Natural killer cell treated with Interleukin-12 subunit alpha and Interleukin-12 subunit beta and Interleukin-15 and Interleukin-18, amount 100 ng/mL, for 72 hours (primary cell): ENCODE measurements at places on chromosomes 4 and X. TPM values are rescaled to one million over a fixed set of nuclear protein-coding genes. Genes with fewer than 3 reads are reported as not detected.

Gene PNMA6F
- not detected for total RNA-seq

Gene XAGE1A
- total RNA-seq: not detected

Gene TIGD4
- total RNA-seq: 0.36 TPM

Gene RHOXF1
- total RNA-seq: not detected

Gene ANKRD37
- 13.9 TPM for total RNA-seq

Gene PF4V1
- not detected for total RNA-seq

Gene SYP
- total RNA-seq: 0.84 TPM

Gene GPR50
- total RNA-seq: not detected

Gene MID1IP1
- 34.7 TPM for total RNA-seq

Gene NXT2
- total RNA-seq: 11.1 TPM

Gene VEGFC
- total RNA-seq: not detected

Gene PAGE1
- total RNA-seq: not detected

Gene ADGRG4
- not detected for total RNA-seq

DNA sequence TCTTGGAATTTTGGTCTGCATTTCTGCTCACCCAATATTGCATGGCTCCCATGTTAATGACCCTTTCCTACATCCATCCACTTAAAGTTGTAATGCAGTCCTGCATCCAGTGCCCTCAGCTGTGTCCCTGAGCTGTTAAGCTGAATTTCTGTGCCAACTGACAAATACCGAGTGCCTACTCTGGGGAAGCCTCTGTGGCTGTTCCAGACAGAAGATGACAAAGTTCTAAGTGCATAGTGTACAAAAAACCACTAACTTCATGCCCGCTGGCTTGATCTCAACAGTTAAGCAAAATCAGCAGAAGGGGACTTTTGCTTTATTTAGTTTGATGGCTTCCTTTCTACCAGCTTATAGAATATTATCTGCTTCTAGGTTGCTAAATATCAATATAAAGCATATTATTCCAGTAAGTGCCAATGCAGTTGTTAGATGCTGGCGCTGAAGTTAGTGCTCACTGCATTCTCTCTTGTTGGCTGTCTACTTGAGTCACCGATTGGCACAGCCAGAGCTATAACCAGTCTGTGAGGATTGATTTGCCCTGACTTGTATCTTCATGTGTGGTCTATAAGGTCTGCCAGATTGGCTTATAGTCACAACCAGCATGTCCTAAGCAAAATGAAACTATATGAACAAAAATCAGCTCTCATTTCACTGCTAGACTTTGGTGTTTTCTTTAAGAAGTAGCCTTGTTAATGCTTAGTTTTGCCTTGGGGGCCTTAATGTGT is 98.9 kb downstream of the KLHL8 start:
- no peak for DNase-seq

DNA sequence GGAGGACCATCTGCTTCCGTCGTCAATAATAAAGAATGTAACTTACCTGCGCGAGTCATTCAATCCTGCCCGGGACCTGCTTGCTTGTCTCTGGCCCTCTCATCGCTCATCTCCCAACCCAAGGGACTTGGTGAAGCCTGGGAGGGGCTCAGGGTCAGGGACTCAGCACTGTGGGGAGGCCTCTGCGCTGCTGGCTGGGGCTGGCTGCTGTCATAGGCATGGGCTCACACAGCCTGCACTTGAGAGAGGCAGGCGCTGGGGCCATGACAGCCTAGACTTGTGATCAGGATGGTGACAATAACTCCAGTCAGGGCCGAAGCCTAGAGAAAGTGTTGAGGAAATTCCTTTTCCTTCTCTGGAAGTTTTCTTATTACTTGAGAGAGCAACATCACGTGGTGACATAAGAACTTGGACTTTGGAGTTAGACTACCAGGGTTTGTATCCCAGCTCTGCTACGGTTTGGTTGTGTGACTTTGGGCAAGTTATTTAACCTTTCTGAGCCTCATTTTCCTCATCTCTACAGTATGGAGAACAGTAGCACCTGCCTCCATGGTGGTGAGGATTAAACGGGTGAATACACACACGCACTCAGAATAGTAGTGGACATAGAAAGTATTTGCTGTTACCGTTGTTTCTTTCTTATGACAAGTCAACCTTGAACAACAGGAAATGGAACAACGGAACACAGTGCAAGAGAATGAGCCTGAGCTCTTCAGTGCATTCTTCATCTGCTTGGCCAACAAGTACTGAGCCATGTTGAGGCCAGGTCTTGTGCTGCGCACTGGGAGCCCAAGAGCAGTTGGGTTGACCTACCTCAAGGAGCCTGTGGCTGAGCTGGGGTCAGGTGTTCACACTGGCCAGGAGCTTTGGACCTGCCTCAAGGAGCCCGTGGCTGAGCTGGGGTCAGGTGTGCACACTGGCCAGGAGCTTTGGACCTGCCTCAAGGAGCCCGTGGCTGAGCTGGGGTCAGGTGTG is 60.5 kb downstream of the TBC1D14 start:
- DNase-seq: no peak

GRCh38 chr4:139242511-139243051 is 37.4 kb downstream of the MGARP start:
- DNase-seq: no peak

DNA sequence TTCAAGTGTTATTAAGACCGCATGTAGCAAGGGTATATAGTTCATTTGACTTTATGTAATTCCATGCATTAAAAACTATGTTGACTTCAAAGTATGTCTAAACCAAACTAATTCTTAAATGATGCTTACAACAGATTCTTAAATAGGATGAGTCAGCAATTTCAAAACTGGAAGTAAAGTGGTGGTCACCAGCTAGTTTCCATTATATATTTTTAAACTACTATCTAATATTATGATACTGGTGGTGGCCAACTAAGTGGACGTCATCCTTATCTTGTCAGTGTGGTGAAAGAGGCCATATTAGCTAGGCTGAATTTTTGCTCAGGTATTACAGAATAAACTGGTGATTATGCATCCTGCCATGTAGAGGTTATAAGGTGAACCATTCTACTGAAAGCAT is 1.2 kb downstream of the IL15 start:
- no peak for DNase-seq

- no peak for DNase-seq
Measured at GRCh38 chr4:48122756-48123155, 11.3 kb downstream of the TXK start.

DNA sequence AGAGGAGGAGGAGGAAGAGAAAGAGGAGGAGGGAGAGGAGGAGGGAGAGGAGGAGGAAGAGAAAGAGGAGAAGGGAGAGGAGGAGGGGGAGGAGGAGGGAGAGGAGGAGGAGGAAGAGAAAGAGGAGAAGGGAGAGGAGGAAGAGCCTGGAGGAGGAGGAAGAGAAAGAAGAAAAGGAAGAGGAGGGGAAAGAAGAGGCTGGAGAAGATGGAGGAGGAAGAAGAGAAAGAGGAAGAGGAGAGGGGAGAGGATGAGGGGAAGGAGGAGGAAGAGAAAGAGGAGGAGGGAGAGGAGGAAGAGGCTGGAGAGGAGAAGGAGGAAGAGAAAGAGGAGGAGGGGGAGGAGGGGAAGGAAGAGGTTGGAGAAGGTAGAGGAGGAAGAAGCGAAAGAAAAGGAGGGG is 46.0 kb upstream of the SHOX start:
- no peak for DNase-seq

- DNase-seq: no peak
Measured at GRCh38 chrX:139734996-139735395, 27.0 kb upstream of the MCF2 start.

- no peak for DNase-seq
Measured at GRCh38 chr4:20288846-20289512, 37.3 kb downstream of the SLIT2 start.

DNA sequence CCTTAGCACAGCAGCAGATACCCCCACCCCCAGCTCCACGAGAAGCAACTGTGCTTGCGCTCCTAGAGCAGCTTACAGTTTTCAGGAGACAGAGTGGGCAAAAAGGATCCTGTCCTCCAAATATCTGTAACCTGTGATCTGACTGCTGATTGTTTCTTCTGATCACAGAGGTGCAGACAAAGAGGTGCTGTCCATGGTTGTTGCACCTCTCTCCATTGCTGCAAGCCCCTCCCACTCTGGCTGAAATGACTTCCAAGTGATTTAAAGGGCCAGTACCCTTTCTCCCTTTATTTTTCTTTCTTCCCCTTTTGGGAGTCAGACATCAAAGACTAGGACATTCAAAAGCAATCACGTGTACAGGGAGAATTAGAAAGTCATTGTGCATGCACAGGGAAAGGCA is 205.3 kb upstream of the GEMIN8 start:
- no peak for DNase-seq

DNA sequence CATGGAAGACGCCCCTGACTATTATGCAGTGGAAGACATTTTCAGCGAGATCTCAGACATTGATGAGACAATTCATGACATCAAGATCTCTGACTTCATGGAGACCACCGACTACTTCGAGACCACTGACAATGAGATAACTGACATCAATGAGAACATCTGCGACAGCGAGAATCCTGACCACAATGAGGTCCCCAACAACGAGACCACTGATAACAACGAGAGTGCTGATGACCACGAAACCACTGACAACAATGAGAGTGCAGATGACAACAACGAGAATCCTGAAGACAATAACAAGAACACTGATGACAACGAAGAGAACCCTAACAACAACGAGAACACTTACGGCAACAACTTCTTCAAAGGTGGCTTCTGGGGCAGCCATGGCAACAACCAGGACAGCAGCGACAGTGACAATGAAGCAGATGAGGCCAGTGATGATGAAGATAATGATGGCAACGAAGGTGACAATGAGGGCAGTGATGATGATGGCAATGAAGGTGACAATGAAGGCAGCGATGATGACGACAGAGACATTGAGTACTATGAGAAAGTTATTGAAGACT is 3.6 kb downstream of the TSPYL2 start:
- DNase-seq: no peak

DNA sequence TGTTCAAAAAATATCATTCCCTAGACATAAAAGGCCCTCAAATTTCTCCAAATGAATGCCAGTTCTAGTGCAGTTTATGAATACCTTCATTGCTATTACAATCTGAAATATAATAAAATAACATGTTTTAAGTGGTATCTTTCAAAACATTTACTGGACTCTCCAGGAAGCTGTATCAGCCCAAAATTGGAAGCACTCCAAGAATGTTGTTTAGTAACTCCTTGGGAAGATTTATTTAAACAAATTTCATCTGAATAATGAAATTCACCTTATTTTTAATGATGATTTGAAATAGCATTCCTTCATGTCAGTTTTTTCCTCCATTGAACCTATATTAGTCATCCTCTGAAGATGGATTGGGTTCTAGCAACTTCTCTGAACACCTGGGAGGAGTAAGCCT is 217.2 kb upstream of the PCDH18 start:
- DNase-seq: no peak

DNA sequence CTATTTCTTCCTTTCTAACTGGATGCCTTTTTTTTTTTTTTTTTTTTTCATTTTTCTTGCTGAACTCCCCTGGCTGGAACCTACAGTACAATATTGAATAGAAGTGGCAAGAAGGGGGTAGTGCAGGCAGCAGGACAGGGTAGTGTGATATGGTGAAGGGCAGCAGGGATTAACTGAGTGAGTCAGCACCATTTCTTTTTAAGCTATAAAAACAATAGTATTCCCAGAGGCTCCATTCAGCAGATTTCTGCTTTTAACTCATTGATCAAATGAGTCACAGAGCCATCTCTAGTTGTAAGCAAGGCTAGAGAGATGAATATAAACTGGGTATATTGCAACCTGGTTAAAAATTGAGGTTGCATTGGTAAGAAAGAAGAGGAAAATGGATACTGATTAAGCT is 53.6 kb upstream of the SETD7 start:
- DNase-seq: no peak

- no peak for DNase-seq
Measured at GRCh38 chr4:40349561-40350198, 14.5 kb downstream of the CHRNA9 start.

GRCh38 chrX:39682778-39683177 is 415.0 kb downstream of the BCOR start:
- DNase-seq: no peak

DNA sequence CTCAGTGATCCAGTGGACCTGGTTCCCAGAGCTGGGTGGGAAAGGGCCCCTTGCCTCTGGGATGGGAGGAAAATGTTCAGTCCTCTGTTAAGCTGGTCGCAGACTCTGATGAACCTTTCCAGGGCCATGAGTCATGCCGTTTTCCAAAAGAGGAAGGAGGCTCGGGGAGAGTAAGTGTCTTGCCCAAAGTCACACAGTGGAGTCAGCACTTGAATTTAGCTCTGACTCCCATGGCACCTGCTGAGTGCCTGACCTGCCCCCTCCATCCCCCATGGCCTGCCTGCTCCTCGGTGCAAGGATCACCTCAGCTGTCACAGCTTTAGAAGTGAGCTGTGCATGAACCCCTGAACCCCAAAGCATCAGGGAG is 14.0 kb upstream of the KIAA0232 start:
- no peak for DNase-seq

- no peak for DNase-seq
Measured at GRCh38 chr4:159204566-159204965, 101.7 kb downstream of the RAPGEF2 start.

DNA sequence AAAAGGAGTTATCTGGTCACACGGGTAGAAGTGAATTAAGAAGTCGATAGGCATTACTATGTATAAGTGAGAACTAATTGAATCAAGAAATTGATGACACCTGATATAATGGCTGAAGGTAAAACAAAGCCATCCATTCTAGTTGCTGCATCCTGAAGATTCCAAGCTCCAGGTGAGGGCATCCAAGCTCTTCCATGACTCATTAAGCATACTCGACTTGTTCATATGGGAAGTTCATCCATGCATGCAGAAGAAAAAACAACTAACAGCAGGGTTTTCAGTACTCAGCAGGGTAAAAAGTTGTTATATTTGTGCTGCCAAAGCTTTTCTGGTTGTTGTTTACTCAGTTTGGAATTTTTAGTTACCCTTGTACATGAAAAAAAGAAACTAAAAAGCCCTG is 508.0 kb upstream of the CXorf51A start:
- DNase-seq: no peak

- no peak for DNase-seq
Measured at GRCh38 chr4:149896432-149896831, 80.8 kb upstream of the IQCM start.

DNA sequence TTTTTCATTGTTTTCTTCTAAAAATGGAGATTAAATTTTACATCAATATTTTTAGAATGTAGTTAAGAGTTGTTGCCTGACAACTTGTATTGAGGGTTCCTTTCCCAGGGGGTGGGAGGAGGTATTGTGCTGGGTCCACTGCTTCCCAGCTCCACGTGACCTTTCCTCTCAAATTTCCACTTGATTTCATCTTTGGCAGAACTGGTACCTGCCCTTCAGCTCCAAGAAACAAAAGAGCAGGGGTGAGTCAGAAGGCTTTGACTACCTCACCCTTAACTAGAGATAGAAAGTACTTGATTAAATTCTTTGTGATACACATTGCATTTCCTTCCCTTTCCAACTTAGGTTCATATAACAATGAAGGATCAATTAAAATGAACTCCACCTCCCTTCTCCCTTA is 19.7 kb downstream of the TRIM2 start:
- no peak for DNase-seq

GRCh38 chr4:54255881-54256280 is 26.8 kb downstream of the PDGFRA start:
- DNase-seq: no peak
